NB4 (cell line): ENCODE measurements at places on chromosomes 3 and 15.

DNA sequence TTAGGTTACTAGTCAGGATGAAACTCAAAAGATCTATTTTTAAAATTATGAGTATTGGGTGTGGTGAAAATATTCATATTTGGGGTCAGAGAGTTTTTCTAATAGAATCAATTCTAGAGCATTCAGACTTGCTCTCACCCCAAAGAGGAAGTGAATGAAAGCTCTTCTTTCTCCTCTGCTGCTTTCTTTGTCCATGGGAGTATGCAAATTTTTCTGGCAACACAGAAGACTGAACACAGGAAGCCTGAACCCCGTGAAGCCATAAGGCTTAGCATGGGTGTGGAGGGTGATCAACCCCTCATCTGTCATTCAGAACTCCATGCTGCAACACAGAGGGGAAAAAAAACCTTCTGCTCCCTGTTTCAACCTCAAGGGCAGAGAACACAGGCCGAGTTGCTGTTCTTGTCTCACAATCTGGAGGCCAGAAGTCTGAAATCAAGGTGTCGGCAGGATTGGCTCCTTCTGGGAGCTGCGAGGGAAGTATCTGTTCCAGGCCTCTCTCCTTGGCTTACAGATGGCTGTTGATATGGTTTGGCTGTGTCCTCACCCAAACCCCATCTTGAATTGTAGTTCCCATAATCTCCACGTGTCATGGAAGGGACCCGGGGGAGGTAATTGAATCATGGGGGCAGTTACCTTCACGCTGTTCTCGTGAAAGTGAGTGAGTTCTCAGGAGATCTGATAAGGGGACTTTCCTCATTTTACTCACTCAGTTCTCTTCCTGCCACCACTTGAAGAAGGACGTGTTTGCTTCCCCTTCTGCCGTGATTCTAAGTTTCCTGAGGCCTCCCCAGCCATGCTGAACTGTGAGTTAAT lies 33.7 kb upstream of the CD47 start:
- peak; percentile 87 for DNase-seq

DNA sequence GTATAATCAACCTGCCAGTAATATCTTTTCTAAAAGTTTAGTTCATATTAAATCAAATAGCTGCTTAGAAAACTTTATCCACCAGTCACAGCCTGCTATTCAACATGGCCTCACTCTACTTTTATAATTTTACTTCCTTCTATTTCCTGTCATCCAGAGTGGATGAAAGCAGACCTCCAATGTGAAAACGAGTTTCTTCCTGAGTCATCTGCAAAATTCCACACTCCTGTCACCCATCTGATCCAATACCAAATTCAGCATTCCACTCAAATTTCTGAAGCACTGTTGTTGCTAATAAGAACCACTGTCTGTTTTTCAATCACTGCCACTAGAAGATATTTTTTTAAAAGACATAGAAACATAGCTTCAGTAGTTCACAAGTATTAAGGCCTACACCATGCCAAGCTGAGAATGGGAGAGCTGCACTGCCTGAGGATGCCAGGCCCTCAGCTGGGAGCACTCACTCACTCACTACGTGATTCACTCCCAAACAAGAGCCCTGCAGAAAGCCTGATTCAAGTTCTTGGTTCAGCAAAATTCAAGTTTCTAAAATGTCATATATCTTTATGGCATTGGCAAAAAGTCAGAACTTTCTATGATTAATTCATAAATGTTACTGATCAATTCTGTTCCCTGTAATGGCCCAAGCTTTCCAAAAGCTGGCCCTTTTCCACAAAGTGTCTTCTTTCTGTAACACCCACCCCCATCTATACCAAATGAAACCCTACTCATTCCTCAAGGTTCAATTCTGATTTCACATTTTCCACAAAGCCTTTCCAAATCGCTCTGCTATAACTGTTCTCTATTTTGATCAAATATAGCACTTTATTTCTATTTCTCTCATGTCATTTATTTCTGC lies 82.9 kb downstream of the FSIP1 start:
- no peak for DNase-seq

- no peak for DNase-seq
Measured at GRCh38 chr15:60720086-60720485, 241.1 kb upstream of the ICE2 start.

DNA sequence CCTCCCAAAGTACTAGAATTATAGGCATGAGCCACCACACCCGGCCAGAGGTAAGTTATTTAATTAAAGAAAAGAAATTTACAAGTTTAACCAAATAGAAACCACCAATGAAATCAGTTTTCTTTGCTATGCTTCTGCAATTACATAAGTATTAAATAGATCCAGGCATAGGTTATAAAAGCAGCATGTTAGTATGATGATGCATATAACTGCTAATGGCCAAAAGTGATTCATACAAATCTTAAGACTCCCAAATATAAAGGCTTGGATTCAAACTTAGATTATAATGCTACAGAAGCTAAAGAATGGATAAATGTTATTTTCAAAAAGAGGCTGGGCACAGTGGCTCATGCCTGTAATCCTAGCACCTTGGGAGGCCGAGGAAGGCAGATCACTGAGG lies 32.8 kb upstream of the HDC start:
- DNase-seq: no peak

GRCh38 chr3:33030802-33031201 lies 66.1 kb downstream of the GLB1 start:
- DNase-seq: peak; percentile 10

DNA sequence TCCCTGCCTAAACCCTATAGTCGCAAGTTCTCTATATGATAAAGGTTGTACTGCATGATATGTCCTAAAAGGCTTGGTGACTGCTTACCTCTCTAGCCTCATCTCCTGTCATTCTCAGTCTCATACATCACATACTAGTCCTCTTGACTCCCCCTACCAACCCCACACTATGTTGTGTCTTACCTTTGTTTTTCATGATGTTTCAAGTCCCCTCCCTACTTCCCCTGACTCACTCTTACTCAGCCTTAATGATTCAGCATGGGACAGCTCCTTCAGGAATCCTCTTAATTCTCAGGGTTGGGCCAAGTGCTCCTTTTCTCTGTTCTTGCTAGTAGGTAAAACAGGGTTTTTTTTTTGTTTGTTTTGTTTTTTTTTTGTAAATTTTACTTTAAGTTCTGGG lies 49.6 kb downstream of the SLMAP start:
- DNase-seq: peak; percentile 55

DNA sequence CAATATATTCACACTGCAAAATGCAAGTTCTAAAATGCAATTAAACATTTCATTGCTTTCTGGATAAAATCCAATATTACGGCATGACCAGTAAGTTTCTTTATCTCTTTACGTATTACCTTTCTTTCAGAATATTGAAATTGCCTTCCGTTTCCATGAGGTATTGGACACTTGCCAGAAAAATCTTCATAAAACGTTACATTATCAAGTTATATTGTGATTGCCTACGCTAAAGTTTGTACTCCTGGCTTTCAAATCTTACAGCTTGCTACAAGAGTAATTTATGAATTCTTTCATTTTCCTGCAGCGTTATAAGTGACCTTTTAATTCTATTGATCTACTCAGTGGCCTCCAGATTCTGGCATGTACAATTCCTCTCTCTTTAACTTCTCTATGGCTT lies 1349.3 kb downstream of the OTOL1 start:
- no peak for DNase-seq

DNA sequence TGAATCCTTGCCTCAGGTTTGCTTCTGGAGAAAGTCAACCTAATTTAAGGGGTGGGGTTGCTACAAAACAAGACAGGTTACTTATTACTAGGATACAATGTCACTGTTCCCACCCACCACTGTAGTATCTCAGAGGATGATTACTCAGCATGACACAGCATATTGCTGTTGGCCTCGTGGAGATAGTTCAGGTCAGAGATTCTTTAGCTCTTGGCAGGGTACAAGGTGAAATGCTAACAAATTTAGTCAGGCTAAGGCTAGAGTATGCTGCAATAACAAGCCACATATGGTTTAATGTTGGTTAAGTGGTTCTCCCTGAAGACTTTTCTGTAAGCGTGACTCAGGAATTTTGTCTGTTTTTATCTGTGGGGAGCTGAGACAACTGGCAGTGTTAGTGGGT lies 161.8 kb downstream of the EDEM1 start:
- peak; percentile 4 for DNase-seq

DNA sequence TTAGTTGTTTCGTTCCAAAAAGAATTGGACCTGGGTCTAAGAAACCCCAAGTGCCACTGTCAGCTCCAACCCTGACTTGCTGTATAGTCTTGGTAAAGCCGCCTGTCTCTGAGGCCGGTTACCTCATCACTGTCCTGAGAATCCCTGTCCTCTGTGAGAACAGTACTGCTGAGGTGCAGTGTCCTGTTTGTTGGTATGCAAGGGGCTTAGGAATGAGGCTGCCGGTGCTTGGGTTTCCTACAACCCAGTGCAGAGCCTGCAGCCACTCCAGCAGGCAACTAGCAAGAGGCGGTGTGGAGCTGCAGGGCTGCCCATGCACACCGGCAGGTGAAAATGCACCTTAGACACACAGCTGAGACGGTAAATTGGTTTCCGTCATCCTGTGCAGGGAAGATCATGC lies 52.0 kb upstream of the ATG7 start:
- no peak for DNase-seq

DNA sequence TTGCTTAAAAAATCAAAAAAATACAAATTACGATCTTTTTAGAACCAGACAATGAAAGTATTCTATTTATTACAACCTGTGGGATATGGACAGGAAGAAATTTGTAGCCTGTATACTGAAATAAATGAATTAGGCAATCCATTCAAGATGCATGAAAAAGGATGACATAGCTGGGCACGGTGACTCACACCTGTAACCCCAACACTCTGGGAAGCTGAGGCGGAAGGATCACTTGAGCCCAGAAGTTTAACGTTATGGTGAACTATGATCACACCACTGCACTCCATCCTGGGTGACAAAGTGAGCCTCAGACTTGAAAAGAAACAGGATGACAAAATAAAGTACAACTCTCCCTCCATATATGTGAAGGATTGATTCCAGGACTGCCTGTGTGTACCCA lies 74.1 kb downstream of the MSL2 start:
- peak; percentile 21 for DNase-seq

- DNase-seq: no peak
Measured at GRCh38 chr15:60496853-60497252, 17.9 kb upstream of the ICE2 start.

GRCh38 chr3:120276767-120277166 lies 8.3 kb downstream of the GPR156 start:
- no peak for DNase-seq

DNA sequence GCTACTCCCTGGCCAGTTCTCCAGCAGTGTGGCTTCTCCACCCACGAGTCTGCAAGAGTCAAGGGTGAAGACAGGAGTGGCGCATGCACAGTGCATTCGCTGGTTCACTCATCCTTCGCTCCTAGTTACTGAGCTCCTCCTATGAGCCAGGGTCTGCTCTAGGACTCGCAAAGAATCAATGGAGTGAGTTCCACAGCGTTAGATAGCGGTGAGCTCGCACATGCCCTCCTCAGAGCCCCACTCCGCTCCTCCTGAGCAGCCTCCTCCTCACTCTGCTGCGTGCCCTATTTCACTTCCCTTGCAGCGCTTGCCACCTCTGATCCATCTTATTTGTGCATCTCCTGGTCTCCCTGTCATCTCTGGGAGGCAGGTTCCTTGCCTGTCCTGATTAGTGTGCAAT lies 63.0 kb downstream of the NUP210 start:
- no peak for DNase-seq

GRCh38 chr3:52866427-52866826 lies 30.9 kb downstream of the STIMATE start:
- DNase-seq: no peak

DNA sequence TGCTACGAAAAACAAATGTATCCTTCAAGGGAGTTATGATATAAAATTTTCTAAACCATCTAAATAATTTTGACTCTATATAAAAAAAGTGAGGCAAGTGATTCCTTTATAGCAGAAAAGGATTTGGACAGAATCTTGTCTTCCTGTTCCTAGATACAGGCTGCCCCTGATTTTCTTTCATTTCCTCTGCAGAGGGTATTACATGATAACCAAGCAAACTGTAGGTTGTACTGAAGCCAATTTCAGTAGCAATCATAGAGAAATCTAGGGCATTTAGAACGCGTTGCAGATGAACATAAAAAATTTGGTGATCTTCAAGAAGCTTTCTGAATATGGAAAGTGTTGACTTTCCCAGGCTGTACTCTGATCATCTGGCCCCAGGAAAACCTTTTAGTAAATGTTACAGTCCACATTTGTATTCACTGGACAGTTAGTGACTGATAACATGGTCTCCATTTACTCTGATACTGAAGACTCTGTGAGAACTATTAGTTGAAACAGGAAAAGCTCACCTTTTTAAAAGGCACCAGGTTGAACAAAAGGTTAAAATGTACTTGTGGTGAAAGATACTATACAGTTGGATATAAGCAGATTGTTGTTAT lies 9.1 kb upstream of the UTS2B start:
- DNase-seq: no peak

GRCh38 chr3:175606650-175607318 lies 747.6 kb downstream of the NAALADL2 start:
- DNase-seq: no peak

DNA sequence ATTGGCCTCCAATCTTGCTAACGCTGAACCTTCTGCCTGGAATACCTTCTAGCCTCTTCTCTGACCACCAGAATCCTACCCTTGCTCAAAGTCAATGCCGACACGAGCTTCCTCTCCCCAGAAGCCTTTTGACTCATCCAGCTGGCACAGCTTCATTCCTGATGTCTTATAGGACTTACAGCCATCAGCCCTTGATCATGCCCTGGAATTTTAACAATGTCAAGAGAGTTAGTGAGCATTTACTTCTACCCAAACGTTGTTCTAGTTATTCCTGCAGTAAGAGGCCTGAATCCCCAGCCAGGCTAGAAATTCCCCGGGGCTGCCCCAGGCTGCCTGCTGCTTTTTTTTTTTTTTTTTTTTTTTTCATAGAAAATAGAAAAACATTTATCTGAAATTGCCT lies 3.9 kb downstream of the CYP1A2 start:
- DNase-seq: no peak

GRCh38 chr3:151871639-151872468 lies 1.6 kb upstream of the SUCNR1 start:
- peak; percentile 97 for DNase-seq

- no peak for DNase-seq
Measured at GRCh38 chr3:45616158-45616557, 21.6 kb downstream of the LIMD1 start.

GRCh38 chr3:182608832-182609231 lies 184.5 kb upstream of the ATP11B start:
- DNase-seq: no peak

DNA sequence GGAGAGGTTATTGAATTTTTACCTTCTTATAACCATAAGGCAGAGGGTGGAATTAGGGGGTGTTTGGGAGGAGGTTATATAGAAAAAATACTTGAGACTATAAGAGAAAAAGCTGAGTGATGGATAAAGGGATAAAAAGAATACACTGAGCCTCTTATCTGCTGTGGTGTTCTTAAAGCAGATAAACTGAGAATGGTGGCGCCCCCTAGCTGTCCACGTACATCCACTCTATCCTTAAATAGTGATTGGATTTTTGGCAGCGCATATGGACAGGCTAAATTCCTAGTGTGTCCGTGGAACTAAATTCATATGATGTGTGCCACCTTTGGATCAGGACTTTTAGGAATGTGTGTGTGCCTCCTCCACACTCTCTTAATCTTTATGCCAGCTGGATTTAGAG lies 121.1 kb downstream of the OXSM start:
- peak; percentile 57 for DNase-seq

- DNase-seq: no peak
Measured at GRCh38 chr3:12934431-12934830, 93.1 kb upstream of the RPL32 start.

- DNase-seq: peak; percentile 73
Measured at GRCh38 chr3:42014458-42014920, 52.6 kb upstream of the ULK4 start.
